ENCODE measurements at places on chromosomes 7 and 10.

DNA sequence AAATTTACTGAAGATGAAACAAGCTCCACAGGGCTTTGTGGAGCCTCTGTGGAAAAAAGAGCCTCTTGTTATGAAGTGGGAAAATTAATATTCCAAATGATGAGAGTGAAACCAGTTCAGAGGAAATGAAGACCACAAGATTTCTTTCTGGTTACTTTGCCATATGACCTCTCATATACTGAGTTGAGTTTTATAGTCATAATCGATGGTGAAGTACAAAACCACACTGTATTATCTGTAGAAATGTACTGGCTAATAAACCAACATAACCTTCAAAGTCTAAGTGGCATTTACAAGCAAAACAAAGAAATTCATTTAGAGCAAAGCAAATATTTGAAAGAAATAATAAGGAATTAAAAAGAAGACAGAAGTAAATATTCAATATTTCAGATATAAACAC lies 662.6 kb upstream of the ZWINT start:
- no peak for DNase-seq

DNA sequence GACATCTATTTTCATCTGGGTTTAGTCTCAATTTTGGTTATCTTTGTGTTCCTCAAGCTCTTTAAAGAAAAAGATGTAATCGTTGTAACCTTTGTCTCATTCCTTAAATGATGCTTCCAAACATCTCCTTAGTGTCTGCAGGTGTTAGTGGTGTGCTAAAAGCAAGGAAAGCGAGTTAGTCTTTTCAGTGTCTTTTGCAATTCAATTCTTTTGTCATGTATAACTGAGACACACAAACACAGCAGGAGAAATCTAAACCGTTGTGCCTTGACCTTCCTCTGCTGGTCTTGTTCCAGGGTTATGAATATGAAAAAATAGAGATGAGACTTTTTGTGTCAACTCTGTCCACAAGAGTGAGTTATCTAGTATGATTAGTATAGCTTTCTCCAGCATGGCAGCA lies 40.7 kb downstream of the PIK3CG start:
- DNase-seq, result no peak

DNA sequence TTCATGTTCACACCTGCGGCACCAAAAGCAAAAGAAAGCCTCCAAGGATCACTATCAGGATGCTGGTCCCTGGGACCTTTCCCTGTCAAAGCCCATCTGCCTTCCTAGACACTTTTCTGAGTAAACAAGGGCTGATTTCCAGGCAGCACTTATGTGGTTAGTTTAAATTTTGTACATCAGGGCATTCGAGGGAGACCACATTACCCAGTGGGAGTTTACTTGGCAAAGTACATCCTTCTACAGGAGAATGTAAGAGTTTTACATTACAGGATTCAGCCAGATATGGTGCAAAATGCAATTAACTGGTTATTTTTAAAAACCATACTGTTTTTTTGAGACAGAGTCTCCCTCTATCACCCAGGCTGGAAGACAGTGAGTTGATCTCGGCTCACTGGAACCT lies 132.1 kb downstream of the CSTF2T start:
- no peak for DNase-seq

- DNase-seq, result no peak
These were observed 326.9 kb downstream of the GPAM start for GRCh38 chr10:111856631-111857030.

GRCh38 chr7:107865956-107866775 lies 24.8 kb upstream of the DLD start:
- DNase-seq, result no peak

GRCh38 chr7:30662431-30662939 lies 19.8 kb downstream of the CRHR2 start:
- DNase-seq, result no peak

DNA sequence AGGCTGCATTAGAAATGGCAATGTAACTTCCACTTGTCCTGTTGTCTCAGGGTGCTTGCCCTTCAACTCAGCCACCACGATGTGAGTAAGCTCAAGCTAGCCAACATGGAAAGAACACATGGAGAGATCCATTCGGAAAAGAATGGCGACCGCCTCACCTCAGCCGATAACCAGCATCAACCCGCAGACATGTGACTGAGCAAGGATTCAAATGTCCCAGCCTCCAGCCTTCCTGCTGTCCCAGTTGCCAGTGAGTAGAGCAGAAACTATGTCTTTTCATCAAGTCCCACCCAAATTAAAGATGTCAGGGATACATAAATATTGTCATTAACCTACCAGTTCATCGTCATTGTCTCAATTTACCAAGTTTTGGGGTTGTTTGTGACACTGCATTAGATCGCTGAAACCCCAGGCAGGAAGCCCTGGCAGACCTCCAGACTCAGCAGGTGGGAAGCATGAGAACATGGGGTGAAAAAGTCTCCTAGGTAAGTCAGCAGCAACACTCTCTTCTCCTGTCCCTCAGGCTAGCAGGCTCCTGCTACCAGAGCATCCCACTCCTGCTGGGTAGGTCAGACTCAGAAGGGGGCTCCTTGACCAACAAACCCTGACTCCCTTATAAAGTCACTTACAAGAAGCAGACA lies 67.0 kb downstream of the OSBPL3 start:
- DNase-seq, result no peak

GRCh38 chr7:35849158-35849831 lies 48.4 kb downstream of the SEPTIN7 start:
- no peak for DNase-seq

DNA sequence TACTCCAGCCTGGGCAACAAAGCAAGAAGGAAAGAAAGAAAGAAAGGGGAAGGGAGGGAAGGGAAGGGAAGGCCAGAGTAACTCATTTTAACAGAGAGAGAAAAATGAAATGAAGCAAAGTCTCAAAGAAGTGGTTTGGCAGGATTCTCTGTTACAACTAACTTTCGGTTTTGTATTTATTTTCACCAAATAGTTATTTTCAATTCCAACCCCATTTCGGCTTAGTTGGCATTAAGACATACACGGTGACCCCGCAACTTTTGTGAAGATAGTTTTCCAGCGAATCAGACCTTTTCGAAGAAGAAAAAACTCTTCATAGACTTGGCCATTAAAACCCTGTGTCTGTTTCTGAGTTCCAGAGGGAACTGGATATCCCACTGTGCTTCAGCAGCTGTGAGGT lies 45.2 kb upstream of the LYZL2 start:
- DNase-seq, result no peak

GRCh38 chr7:82477733-82478515 lies 34.3 kb upstream of the CACNA2D1 start:
- peak; percentile 35 for DNase-seq

GRCh38 chr7:43618073-43618472 lies 35.2 kb downstream of the STK17A start:
- DNase-seq, result no peak

DNA sequence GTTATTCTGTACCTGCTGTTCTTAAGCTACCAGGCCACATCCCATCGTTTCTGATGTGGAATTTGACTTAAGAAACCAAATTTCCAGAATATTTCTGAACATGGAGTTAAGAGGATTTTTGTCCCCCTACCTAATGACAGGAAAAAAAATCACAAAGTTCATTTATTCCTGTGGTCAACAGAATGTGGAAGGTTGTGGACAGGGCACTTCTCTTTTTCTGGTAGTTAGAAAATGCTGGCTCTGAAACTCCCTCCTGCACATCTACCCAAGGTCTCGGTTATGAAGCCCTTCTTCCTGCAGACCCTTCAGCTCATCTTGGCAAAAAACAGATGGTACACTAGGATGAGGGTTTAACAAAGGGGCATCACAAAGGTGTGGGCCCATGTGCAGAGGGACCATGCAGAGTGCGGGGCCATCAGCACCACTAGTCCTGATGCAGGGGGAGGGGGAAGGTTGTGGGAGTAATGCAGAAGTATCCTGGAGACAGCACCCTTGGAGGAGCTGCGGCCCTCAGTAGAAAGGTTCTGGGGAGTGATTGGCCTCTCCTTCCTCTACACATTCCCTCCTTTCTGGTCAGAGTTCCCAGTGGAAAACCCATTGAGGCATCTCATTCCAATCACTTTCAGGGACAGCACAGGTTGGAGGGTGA lies 9.8 kb downstream of the ALOX5 start:
- no peak for DNase-seq

GRCh38 chr7:107917763-107918651 lies 27.0 kb downstream of the DLD start:
- no peak for DNase-seq

DNA sequence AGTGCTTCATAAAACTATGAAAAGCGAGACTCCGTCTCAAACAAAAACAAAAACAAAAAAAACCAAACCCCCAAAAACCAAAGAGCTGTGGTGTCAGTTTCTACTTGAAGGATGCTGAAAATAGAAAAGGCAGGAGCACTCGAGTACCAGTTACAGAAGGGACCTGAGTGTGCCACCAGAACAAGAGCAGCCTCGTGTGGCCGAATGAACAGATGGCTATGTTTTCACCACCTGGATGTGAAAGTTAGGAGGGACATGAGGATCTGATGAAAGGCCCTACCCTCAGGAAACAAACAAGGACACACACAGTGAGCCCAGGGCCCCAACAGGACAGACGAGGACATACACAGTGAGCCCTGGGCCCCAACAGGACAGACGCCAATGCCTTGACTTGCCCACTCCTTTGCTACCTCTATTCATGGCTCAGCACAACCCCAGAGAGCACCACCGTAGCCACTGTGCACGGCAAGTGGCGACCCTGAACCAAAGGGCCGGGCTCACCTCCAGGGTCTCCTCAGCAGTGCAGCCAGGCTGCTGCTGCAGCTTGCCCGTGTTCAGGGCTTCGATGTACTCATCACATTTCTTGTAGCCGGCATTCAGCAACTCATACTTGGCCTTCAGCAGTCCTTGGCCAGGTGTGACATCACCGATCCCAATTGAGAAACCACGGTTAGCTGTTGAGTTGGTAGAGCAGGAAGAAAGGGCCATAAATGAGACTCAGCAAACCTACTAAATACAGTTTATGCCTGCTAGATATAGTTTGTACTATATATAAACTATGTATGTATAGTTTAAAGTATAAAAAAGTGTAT lies 24.9 kb downstream of the POLR3A start:
- no peak for DNase-seq

- no peak for DNase-seq
These were observed 61.7 kb upstream of the PPIF start for GRCh38 chr10:79285315-79286197.

- no peak for DNase-seq
These were observed 202.1 kb upstream of the GHITM start for GRCh38 chr10:83937161-83937560.

- no peak for DNase-seq
These were observed 1236.0 kb upstream of the CELF2 start for GRCh38 chr10:9781666-9782065.

GRCh38 chr7:82975811-82976468 lies 186.7 kb downstream of the PCLO start:
- DNase-seq, result no peak

GRCh38 chr10:104488439-104488832 lies 134.8 kb downstream of the CFAP58 start:
- DNase-seq, result no peak

GRCh38 chr7:151059367-151060112 lies at the start of gene SLC4A2:
Gene SLC4A2 (plus strand): TSS chr7:151059589. CDS start chr7:151061988, 2,399 bp downstream.
- no peak for DNase-seq

DNA sequence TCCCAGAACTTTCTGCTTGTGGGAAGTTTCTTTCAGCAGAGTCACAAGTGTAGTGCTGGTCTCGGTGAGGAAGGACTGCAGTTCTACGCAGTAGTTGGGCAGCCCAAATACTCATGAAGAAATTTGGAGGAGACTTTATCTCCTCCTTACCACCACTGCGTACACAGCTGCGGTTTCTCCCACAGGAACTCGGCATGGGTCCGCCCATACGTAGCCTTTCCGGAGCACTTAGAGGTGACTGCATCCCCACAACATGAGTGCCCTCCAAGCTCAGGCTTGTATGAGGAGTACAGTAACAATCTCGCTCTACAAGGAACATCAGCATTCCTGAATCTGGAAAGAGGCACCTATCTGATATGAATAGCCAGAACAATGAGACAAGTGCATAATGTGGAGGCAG lies 549.2 kb upstream of the SEMA3D start:
- DNase-seq, result no peak

- peak; percentile 60 for DNase-seq
These were observed 11.1 kb upstream of the CRTAC1 start for GRCh38 chr10:98041352-98042043.

DNA sequence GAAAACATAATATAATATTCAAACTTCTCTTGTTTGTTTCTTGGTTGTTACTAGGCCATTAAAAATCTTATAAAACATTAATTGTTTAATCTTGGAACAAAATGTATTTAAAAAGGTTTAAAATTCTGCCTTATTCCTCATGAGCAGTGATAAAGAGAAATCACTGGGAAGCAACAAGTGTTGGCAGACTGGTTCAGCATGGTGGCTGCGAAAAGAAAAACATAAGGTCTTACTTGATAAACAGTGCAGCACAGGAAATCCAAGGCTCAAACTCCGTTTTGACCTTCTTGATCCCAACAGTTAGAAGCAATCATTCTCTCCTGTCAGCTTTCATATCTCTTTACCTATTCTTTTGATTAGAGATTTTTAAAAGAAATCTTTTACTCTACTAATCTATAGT lies 530.8 kb downstream of the CNTNAP2 start:
- no peak for DNase-seq

- DNase-seq, result no peak
These were observed 51.9 kb upstream of the TM9SF3 start for GRCh38 chr10:96638696-96639095.

DNA sequence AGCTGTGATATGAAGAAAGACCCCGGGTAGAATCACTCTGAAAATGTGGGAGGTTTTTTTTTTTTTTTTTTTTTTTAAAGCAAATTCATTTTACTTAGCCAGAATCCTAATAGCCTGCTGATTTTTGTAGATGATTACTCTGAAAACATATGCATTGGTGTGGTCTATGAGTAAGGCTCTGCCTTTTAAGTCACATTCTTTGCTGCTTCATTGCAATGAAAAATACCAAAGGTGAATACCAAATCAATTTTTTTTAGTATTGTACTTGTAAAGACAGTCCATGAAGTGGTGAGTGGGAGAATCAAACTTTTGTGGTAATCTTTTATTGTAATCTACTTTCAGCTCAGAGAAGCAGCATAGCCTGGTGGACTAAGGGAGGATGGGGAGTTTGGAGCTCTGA lies 130.3 kb downstream of the SDK1 start:
- no peak for DNase-seq

- DNase-seq, result no peak
These were observed 55.8 kb downstream of the INPP5A start for GRCh38 chr10:132593389-132593788.

DNA sequence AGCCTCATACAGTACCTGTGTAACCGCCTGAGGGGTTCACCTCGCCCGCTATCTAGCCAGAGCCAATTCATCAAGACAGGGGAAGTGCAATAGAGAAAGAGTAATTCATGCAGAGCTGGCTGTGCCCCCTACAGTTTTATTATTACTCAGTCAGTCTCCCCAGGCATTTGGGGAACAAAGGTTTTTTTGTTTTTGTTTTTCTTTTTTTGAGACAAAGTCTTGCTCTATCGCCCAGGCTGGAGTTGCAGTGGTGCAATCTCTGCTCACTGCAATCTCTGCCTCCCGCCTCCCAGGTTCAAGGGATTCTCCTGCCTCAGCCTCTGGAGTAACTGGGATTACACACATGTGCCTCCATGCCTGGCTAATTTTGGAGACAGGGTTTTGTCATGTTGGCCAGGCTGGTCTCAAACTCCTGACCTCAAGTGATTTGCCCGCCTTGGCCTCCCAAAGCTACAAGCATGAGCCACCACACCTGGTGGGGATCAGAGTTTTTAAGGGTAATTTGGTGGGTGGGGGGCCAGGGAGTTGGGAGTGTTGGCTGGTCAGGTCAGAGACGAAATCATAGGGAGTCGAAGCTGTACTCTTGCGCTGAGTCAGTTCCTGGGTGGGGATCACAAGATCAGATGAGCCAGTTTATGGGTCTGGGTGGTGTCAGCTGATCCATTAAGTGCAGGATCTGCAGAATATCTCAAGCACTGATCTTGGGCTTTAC lies 116.5 kb downstream of the MARCHF5 start:
- no peak for DNase-seq
